Activated T-helper 2 cell treated with anti-CD3 and anti-CD28 coated beads, Interferon-gamma antibody, Interleukin-2, Interleukin-4, amounts not matched to agents 10 μg/mL and 5 μg/mL and 100 μg/mL, durations not matched to agents 14 hours and 24 hours and 36 hours (primary cell): ENCODE measurements at places on chromosomes 2 and 18. TPM values are rescaled to one million over a fixed set of nuclear protein-coding genes. Genes with fewer than 3 reads are reported as not detected.

Gene SPATA3
- total RNA-seq: not detected in 2 replicates

Gene ZSWIM2
- not detected in 2 replicates for total RNA-seq

Gene DSG4
- not detected in 2 replicates for total RNA-seq

Gene SH3RF3
- 0.64 and 0.78 TPM in 2 replicates for total RNA-seq

Gene IL1B
- not detected in 2 replicates for total RNA-seq

Gene LIMS4
- 0.21 TPM in 1 of 2 replicates, not detected in the other for total RNA-seq

Gene CD207
- not detected in 2 replicates for total RNA-seq

Gene CKAP2L
- 24.4 and 27.2 TPM in 2 replicates for total RNA-seq

Gene GAREM1
- total RNA-seq: not detected in 2 replicates

GRCh38 chr2:157327200-157327599 is 1.6 kb upstream of the ERMN start:
- H3K36me3 ChIP-seq: peaks cover 3% of the 10 kb centered on the region
- no peak for DNase-seq
- no peak overlapping the region for H3K4me3 ChIP-seq
- peaks cover 26% of the 10 kb centered on the region for H3K4me1 ChIP-seq
- no peak overlapping the region for H3K27ac ChIP-seq

GRCh38 chr2:85156153-85156552 is 23.0 kb downstream of the TCF7L1 start:
- no peak overlapping the region for H3K4me3 ChIP-seq
- peaks cover 5% of the 10 kb centered on the region for H3K27me3 ChIP-seq
- peaks cover 5% of the 10 kb centered on the region for H3K4me1 ChIP-seq
- H3K27ac ChIP-seq: no peak overlapping the region
- no peaks in the 10 kb centered on the region for H3K36me3 ChIP-seq
- DNase-seq: no peak

DNA sequence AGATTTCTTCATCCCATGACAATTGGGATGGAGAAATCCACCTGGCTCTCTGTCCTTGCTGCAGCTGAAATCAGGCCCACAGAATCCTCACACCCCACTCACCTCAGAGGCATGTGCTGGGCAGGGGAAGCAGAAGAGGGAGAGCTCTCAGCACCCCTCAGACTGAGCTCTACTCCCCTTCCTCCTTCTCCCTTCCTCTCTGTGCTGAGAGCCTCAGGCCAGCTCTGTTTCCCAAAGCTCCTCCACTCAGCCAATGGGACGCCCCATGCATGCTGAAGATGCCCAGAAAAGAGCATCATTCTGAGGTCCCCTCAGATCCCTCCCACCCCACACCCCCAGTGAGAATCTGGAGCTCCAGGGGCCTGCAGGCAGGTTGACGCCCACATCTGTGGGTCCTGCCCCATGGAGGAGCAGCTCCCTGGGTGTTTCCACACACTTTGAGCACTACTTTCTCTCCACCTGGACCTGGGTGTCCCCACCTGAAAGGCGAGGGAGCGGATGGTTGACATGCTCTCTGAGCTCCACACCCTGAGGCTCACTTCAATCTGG is 637.7 kb upstream of the ID2 start:
- no peak overlapping the region for H3K27ac ChIP-seq
- peaks cover 14% of the 10 kb centered on the region for H3K4me1 ChIP-seq
- H3K36me3 ChIP-seq: peaks cover 17% of the 10 kb centered on the region
- DNase-seq: no peak
- no peak overlapping the region for H3K4me3 ChIP-seq

DNA sequence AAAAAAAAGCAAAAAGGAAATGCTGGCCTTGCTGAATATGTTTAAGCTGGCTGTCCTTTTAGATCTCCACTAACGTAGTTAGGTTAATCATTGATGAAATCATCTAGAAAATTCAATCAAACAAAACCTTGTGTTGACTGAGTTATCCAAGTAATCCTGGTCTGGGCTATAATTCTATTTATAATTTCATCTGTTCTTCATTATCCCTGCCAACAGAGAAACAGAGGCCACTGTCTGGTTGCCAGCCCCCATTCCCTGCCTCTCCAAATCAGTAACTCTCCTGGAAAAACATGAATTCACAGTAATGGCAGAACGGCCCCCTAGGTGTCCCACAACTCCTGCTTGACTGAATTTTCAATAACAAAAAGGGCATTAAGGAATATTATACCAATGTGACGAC is 24.6 kb downstream of the DOCK10 start:
- peaks cover 52% of the 10 kb centered on the region for H3K4me1 ChIP-seq
- H3K27ac ChIP-seq: no peak overlapping the region
- H3K4me3 ChIP-seq: no peak overlapping the region
- H3K36me3 ChIP-seq: peaks cover 36% of the 10 kb centered on the region
- no peak for DNase-seq

- no peak overlapping the region for H3K4me3 ChIP-seq
- H3K27me3 ChIP-seq: no peaks in the 10 kb centered on the region
- no peak for DNase-seq
- no peak overlapping the region for H3K27ac ChIP-seq
These were observed 67.1 kb downstream of the DYNC1I2 start for GRCh38 chr2:171754254-171754939.

DNA sequence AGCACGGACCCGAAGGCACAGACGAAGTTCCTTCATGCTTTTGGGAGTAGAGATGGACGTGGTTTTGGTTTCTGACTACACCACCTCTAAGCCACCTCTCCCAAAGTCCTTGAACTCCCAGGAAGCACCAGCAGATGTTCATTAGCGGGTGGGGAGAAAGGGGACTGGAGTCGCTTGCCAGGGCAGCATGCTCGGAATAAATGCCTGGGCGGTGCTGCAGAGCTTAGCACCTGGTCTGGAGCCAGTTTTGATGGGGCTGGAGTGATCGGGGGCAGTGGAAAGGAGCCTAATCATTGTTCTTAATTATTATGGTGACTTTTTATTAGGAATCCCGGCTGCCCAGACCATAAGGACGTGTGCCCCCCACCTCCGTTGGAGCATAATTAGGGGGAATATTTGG is 220.8 kb downstream of the TFCP2L1 start:
- H3K27ac ChIP-seq: no peak overlapping the region
- no peaks in the 10 kb centered on the region for H3K4me1 ChIP-seq
- no peaks in the 10 kb centered on the region for H3K27me3 ChIP-seq
- H3K4me3 ChIP-seq: no peak overlapping the region
- no peaks in the 10 kb centered on the region for H3K36me3 ChIP-seq

- no peak overlapping the region for H3K4me3 ChIP-seq
- no peaks in the 10 kb centered on the region for H3K36me3 ChIP-seq
- H3K27ac ChIP-seq: no peak overlapping the region
- no peak for DNase-seq
- peaks cover 8% of the 10 kb centered on the region for H3K27me3 ChIP-seq
- H3K4me1 ChIP-seq: no peaks in the 10 kb centered on the region
These were observed 76.9 kb upstream of the MAP3K20 start for GRCh38 chr2:172998547-172999272.

- H3K27ac ChIP-seq: no peak overlapping the region
- no peaks in the 10 kb centered on the region for H3K4me1 ChIP-seq
- no peak for DNase-seq
- H3K36me3 ChIP-seq: no peaks in the 10 kb centered on the region
- no peaks in the 10 kb centered on the region for H3K27me3 ChIP-seq
These were observed 217.6 kb downstream of the NDUFA10 start for GRCh38 chr2:239807568-239807967.

- peaks cover 11% of the 10 kb centered on the region for H3K4me1 ChIP-seq
- no peak overlapping the region for H3K27ac ChIP-seq
- no peak for DNase-seq
- H3K36me3 ChIP-seq: peaks cover 2% of the 10 kb centered on the region
- H3K4me3 ChIP-seq: peak overlapping the region; percentile 83
These were observed 34.7 kb downstream of the PTPN18 start for GRCh38 chr2:130390460-130391057.

DNA sequence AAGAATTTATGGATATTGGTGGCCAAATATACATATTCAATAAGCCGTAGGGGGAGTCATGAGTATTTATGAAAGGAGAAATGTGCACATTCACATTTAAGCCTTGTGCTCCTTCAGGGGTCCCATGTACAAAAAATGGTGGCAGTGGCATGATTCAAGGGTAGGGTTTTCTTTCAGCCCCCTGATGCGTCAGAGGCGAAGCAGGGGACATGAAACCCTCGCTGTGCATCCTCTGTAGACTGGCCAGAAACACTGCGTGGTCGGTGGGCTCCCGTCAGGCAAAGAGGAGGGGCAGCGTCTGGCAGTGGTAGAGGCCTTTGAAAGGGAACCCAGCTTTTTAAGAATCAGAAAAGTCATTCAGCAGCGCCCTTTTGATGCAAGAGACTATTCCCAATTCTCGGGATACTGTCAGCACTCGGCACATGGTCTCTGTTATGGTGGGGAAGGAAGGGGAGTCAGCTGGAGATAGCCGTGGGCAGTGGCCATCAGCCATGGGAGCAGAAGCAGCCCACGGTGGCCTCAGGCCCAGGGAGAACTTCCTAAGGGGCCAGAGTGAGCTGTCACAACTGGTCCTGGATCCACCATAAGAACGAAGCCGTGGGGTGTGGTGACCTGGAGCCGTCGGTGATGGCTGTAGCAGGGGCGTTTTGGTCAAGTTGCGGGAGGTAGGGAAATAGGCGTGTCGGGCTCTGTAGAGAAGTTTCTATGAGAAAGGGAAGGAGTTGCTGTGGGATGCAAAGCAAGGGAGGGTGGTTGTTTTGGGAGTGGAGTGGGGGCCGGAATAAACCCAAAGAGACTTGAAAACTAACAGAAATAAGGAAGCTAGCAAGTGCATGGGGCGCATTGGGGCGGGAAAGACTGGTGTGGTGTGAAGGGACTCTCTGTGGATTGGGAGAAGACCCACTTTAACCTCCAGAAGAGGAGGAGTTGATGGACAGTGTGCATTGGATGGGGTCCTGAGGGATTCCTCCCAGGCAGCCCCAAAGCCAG is 95.6 kb downstream of the SH3BP4 start:
- H3K27ac ChIP-seq: no peak overlapping the region
- no peak overlapping the region for H3K4me3 ChIP-seq
- peaks cover 9% of the 10 kb centered on the region for H3K4me1 ChIP-seq
- no peak for DNase-seq
- no peaks in the 10 kb centered on the region for H3K36me3 ChIP-seq
- H3K27me3 ChIP-seq: no peaks in the 10 kb centered on the region

DNA sequence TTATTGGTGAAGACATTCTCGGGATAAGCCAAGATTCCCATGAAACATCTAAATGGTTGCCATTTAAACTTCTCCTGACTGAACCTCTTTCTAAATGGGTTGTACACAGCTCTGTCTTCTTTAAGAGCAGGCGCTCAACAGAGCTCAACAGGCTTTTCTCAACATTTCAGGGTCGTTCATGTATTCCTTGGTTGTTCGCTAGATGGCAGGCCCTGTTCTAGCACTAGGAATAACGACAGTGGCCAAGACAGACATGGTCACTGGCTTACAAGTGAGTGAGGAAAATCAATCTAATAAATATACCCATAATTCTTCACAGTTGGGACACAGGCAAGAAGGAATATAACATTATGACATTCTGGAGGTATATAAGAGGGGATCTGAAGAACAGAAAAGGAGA is 154.5 kb downstream of the SMAD2 start:
- H3K27ac ChIP-seq: no peak overlapping the region
- DNase-seq: no peak
- H3K4me3 ChIP-seq: no peak overlapping the region
- H3K27me3 ChIP-seq: peaks cover 9% of the 10 kb centered on the region
- peaks cover 10% of the 10 kb centered on the region for H3K4me1 ChIP-seq

DNA sequence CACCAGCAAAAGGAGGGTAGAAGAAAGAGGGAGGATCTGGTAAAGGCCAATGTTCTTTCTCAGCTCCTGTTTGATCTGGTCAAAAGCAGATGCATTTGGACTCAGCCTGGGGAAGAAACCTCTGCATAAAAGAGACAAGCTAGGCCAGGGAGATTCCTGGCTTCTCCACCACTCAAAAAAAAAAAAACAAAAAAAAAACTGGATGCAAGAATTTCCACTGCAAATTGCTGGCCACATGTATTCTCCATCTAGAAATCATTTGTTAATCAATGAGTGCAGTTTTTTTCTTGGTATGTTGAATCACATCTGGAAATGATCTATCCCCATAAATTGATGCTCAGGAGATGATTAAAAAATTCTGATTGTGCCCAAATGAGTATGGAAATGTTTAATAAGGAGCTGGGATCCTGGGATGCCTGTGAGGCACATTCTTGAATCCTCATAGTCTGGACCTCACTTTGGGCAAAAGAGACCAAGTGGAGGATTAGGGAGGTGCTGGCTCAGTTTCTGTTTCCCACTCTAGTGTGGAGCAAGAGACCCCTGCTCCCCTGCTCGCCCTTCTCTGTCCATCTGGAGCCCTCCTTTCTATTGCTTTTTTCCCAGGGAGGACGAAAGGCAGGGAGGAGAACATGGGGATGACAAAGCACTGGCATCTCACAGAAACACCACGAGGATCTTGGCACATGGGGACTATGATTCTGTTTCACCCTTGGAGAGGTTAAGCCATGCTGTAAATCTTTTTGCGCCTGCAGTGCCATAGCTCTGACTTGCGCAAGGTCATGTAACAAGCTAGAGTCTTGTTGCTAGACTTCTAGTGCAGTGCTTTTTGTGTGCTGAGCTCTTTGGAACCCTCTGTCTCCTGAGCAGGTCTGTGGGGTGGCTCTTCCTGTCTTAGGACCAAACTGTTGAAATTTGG is 57.6 kb downstream of the APOB start:
- no peak overlapping the region for H3K4me3 ChIP-seq
- H3K4me1 ChIP-seq: no peaks in the 10 kb centered on the region
- H3K27me3 ChIP-seq: no peaks in the 10 kb centered on the region
- no peaks in the 10 kb centered on the region for H3K36me3 ChIP-seq
- no peak for DNase-seq
- no peak overlapping the region for H3K27ac ChIP-seq

DNA sequence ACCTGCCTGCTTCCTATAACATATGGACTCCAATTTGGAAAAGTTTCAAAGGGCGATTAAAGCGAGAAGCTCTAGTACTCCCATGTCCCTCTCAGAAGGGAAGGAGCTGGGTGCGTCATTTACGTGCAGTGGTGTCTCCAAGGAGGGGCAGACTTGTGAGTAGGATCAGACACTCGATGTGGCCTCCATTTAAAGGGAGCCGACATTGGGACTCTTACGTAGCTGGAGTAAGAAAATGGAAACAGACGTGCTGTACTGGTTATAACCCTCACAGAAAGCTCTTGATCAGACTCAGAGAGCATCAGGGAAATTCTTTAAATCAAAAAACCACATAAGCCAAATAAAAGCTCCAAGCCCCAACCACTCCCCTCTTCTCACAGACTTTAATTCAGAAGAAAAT is 198.5 kb downstream of the KLHL29 start:
- H3K27me3 ChIP-seq: no peaks in the 10 kb centered on the region
- no peaks in the 10 kb centered on the region for H3K36me3 ChIP-seq
- no peak overlapping the region for H3K27ac ChIP-seq
- no peaks in the 10 kb centered on the region for H3K4me1 ChIP-seq
- no peak for DNase-seq

DNA sequence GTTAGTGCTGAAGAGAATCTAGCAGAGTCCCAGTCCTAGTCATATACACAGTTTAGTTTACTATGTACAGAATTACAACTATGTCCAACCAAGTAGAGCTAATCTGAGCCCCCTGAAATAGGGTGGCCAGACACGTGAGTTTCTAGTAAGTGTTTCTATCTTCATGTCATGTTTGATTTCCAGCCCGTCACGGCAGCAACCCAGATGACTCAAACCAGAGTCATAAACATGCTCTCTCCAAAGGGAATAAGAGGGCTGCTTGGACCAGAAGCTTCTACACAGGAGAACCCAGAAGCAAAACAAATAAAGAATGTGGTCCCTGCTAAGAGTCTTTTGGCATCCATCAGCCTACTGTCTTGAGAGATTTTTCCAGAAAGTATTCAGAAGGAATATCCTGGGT is 64.9 kb upstream of the WIPF1 start:
- no peak overlapping the region for H3K27ac ChIP-seq
- DNase-seq: no peak
- H3K4me3 ChIP-seq: no peak overlapping the region
- peaks cover 16% of the 10 kb centered on the region for H3K4me1 ChIP-seq
- H3K36me3 ChIP-seq: peaks cover 13% of the 10 kb centered on the region
- no peaks in the 10 kb centered on the region for H3K27me3 ChIP-seq
